ENCODE measurements at places on chromosomes 11 and 22.

GRCh38 chr11:86919557-86920210 is 35.5 kb downstream of the FZD4 start:
- peak; percentile 34 for DNase-seq

- DNase-seq: no peak
These were observed 15.7 kb downstream of the DUSP8 start for GRCh38 chr11:1556278-1556902.

GRCh38 chr22:39518996-39519680 is 1.2 kb upstream of the ATF4 start:
- DNase-seq: no peak

DNA sequence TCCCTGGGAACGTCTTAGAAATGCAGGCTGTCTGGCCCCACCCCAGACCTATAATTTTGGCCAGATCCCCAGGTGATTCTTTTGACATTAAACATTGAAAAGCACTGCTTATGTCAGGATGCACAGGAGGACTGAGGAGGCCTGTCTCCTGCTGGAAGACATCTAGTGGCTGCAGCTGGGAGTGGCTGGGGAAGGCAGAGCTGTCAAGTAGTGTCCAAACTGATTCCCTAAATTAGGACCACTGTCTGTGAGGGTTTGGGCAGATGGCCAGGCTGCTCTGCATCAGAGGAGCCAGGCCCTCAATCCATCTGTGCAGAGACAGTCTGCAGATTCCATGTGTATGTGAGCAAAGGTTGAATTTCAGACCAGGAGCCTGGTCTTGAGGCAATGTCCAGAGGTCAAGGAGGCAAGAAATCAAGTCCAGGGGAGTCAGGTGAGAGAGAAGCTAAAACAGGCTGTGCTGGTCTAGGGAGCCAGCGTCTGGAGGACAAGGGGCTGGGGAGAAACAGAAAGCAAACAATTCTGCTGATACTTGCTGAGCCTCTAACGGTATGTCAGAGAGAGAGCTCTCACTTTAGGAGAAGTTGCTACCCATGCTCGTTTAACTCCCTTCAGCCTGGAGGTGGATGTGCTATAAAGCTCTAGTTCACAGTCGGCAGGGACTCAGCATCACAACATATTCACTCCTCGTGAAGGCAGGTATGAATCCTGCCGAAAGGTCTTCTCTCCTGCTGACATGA is 15.3 kb upstream of the SYTL2 start:
- peak; percentile 39 for DNase-seq

GRCh38 chr11:36870361-36870760 is 272.3 kb upstream of the RAG2 start:
- no peak for DNase-seq

DNA sequence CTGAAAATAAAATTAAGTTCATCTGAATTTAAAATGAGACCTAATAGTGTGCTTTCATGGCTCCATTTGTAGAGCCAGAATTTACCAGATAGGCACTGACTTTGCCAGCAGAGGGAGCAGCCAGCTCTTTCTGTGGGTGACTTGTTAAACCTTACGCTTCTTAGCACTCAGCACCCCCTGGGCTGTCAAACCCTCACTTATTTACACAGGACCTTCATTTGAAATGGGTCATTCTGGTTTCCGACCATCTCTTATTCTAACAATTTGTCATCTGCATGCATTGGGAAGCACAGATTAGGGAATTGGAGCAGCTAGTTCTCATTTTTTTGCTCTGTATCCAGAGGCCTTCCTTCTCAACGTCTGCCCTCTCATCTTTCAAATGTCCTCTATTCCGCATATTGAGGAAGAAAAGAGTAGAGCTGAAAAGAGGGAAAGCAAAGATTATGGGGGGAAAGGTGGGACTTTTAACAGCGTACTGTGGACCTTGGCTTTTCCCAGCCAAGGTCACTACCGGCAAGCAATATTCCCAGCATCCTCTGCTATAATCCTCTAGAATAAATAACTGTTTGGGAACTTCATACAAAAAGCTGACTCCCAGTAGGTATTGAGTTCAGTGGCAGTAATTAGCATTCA is 3.1 kb downstream of the ASRGL1 start:
- peak; percentile 50 for DNase-seq

DNA sequence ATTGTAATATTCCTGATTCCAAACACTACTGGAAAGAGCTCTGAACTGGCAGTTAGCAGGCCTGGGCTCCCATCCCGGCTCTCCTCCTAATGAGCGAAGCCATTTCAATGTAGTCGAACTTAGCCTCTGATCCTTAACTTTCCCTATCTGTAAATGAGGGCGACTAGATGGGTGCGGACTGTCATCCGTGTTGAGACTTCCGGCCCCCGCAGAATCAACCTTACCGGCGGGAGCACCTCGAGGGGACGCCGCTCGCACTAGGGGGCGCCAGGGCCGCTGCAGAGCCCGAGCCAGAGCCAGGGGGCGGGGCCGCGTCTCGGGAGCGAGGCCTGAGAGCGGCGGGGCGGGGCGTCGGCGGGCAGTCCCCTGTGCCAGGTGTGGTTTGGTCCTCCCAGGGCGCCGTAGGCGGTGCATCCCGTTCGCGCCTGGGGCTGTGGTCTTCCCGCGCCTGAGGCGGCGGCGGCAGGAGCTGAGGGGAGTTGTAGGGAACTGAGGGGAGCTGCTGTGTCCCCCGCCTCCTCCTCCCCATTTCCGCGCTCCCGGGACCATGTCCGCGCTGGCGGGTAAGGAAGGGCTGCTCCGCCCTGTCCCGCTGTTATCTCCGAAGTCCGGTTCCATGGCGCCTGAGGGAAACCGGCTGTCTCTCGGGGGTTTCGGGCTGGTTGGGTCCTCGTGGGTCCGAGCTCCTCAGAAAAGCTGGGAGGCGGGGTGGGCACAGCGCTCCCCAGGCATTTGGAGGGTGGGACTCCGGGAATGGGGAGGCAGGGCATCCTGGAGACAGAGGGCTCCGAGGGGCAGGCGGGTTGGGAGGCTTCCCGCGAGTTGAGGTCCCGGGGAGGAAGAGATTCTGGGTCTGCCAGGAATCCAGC is at the start of gene LIMK2:
Gene LIMK2 (plus strand): TSS at position 437 of the 869 bp plus-strand sequence. CDS start 111 bp downstream, at position 548.
- peak; percentile 99 for DNase-seq

GRCh38 chr11:96054870-96055705 is 131.2 kb upstream of the MTMR2 start:
- DNase-seq: no peak

DNA sequence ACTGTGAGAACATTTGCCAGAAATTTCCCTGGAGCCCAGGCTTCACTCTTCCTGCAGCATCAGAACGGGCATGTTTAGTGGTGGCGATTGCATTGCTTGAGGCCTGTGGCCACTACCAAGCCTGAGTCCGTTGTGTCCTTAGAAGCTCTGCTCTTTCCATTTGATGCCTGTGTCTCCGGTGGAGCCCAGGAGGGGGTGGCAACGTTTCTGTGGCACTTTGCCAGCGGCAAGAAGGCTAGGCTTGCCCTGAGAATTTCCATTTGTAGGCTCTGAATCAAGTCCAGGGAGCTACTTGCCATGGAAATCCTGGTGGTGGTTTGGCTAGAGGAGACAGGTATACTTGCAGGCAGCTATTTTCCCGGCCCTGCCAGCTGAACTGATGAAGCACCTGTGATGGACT is 47.1 kb downstream of the ADAMTS8 start:
- DNase-seq: no peak

- DNase-seq: no peak
These were observed 118.9 kb downstream of the PLEKHA7 start for GRCh38 chr11:16895306-16895705.

- no peak for DNase-seq
These were observed 302.8 kb upstream of the NCAM1 start for GRCh38 chr11:112658431-112658878.

All from endothelial cell (in vitro differentiated cells).